Activated CD4-positive, alpha-beta T cell treated with anti-CD3 and anti-CD28 coated beads, Interleukin-2, Interleukin-6, amounts not matched to agents 100 ng/mL and 50 ng/mL, durations not matched to agents 16 hours and 8 hours (primary cell): ENCODE measurements at places on chromosomes 3 and 15.

DNA sequence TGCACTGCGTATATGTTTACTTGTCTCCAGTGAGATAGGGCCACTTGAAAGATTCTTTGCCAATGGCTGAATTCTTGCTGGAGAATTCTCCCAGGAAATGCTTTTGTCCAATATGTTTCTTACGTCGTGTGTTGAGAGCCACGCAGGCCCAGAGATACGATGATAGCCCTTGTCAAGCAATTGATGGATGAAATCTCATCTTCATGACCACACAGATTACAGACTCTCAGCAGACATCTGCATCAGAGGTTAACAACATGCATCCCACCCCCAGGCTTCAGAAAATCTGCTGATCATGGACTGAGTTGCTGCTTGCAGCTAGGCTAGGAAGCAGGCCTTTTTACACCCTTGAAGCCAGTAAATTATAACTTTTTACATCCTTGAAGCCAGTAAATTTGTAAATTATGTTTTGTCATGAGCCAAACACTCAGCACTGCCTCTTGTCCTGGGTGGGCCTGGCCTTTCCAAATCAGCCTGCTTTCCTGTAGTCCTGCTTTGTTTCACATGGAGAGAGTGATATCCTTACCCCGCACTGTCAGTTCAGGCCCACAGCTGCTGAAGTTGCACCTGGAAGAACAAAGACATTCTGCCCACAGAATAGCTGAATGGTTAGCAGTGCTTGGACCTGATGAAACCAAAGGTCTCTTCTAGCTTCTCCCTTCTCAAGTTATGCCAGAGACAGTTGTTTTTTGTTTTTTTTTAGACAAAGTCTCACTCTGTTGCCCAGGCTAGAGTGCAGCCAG, 84.4 kb downstream of the GPR156 start:
- DNase-seq, result no peak

- no peak for DNase-seq
These were observed 84.7 kb upstream of the THBS1 start for GRCh38 chr15:39495871-39496840.

- DNase-seq, result no peak
These were observed 257.3 kb upstream of the IGF1R start for GRCh38 chr15:98390946-98391530.

- no peak for DNase-seq
These were observed 53.3 kb upstream of the KY start for GRCh38 chr3:134704133-134704532.

DNA sequence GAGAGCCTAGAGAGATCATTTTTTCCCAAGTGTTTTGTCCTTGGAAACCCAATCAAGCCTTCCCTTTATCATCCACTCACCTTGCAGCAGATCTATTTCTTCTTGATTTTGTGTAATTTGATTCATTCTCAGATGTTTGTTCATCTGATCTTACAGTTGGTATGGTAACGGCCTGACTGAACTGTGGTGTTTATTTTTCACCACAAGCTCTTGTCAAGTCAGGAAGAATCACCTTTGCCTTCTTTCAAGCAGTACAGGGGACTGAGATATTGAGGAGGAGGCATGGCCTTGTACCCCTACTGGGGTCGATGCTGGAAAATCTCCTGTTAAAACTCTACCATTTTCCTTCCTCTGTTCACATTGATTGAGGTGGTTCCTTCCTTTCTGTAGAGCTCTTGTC, 361.4 kb upstream of the CFAP20DC start:
- no peak for DNase-seq
